ENCODE measurements at places on chromosomes 5 and 9.
A peak's percentile ranks its signal among the peaks of the same experiment; 100 is the strongest.

GRCh38 chr9:75455444-75455921 is 367.2 kb downstream of the OSTF1 start:
- no peak for DNase-seq

DNA sequence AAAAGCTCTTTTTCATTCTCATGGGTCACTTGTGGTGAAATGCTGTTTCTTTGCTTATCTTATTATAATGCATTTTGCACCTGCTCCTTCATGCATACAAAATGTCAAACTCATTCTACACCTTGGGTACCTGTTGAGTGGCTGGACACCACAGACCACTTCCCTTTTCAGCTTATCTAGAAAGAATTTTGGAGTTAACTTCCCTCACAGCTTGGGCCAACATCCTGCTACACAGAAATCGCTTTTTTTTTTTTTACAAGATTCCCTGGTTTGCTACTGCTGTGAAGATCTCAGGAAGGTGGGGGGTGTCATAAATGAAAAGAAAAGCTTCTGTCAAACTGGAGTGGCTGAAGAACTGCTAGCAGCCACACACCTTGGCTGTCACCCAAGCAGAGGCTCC is 2.6 kb downstream of the REXO4 start:
- DNase-seq = no peak

DNA sequence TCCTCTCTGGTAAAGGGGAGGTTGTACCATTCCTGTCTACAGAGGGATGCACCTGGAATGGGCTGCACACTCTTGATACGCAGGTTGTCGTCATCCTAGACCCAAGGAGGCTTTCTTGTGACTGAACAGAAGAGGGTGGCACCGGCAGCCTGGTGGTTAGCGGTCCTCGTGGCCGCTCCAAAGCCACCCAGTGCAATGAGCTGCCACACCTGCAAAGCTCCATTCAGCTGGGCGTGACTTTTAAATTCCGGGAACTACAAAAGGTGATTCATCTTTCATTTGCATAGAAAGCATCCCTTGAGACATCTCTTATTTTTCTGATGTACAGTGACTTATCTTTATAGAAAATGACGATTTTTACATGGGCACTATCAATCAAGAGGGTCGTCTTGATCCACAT is 286.1 kb upstream of the IRX1 start:
- no peak for DNase-seq

DNA sequence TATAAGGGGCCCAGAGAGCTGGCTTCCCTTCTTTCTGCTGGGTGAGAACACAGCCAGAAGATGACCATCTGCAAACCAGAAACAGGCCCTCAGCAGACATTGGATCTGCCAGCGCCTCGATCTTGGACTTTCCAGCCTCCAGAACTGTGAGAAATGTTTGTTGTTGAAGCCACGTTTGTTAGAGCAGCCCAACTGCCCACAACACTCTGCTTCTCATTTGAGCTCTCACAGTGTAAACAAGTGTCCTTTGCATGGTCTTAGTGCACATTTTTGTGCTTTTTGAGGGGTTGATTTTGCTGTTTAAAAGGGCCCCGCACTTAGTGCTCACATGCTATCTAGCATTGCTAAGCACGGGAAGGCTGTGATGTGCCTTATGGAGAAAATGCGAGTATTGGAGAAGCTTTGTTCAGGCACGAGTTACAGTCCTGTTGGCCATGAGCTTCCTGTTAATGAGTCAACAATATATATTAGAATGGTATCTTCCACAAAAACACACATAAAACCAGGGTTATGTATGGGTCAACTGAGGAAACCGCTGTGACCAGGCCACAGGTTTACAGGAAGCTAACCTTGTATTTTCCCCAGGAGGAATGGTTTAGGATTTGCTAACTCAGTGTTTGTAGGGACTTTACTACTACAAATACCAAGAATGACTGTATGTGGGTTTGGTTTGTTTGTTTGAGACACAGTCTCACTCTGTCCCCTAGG is 11.9 kb downstream of the CMBL start:
- DNase-seq = no peak

DNA sequence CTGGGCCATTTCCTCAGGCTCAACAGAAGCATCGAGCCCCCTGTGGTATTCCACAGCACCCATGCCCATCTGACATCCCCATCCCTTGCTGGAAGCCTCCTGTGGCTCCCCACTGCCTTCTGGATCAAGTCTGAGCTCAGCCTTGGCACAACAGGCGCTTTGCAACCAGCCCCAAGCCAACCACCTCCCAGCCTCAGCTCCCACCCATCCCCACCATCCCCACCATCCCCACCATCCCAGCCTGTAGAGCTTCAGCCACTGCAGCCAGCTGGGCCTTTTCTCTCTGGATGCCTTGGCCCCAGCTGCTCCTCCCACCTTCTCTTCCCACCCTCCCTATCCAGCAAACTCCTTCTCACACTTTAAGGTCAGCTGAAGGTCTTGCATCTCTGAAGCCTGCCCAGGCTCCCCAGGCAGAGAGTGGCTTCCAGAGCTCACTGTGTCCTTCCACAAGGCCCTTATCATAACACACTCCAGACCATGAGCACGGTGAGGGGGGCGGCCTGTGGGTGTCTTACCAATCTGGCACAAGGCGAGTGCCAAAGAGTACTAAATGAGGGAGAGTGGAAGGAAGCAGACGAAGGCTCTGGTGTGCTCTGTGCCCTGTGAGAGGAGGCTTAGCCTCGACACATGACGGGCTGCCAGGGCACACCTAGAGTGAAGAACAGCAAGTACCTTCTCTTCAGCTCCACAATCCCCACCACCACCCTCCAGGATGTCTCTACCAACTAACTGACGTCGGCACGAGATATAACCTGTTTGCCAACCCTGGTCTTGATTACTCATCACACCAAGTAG is 6.5 kb downstream of the HIGD2A start:
- DNase-seq = peak; percentile 61

- DNase-seq = no peak
Measured at GRCh38 chr5:57754616-57755015, 272.0 kb upstream of the ACTBL2 start.

GRCh38 chr9:89311346-89312221 is 589 bp downstream of the CKS2 start:
- DNase-seq = peak; percentile 38

DNA sequence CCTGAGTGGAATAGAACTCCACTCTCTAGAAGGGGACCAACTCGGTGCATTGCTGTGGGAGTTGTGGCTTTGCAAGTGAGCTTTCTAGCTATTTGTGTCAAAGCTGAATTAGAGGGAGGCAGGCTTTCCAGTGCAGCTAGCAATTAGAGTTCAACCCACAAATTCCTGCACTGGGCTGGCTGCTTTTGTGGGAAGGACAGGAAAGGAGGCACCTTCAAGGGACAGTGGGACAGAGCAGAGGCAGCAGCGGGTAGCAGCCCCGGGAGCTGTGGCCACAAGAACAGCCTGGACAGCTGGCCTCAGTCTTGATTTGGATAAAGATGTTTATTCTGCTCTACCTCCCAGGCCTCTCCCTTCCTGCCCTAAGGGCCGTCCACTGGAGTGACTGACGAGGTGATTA is 83.7 kb upstream of the SLIT3 start:
- no peak for DNase-seq

- DNase-seq = no peak
Measured at GRCh38 chr9:128431207-128431606, 10.6 kb downstream of the CERCAM start.

DNA sequence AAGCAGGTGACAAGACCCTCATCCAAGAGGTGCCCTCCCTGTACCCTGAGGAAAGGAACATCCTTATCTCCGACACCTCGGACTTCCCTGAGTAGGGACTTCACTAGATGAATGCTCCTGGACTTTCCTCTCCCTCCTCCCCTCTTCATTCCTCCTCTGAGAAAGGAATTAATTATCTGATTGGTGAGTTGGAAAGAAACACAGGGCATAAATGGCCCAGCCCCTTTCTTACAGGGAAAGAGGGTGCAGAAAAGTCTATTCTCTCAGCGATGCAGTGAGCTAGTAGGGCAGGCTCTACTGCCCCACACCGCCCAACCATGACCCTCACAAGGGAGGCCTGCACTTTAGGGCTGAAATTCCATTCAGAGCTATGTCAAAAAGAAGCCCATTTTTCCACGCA is 87.5 kb downstream of the TTC39B start:
- no peak for DNase-seq

GRCh38 chr9:99118782-99119466 is 14.0 kb downstream of the TGFBR1 start:
- no peak for DNase-seq

DNA sequence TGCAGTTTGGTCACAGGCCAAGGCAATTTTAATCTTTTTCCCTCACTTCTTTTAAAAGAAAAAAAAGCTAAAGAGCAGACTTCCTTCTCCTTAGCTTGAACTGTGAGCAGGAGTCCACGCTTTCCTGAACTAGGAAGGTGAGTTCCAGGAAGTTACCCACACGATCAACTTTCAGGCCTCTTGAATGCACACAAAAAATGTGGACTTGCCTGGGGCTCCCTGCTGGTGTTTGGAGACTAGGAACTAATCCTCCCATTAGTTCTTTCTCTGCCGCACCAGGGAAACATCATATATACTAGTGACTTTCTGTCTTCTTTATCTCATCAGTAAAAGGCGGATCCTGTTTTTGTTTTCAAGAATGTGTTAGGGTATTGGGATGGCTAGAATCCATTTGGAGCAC is 240.0 kb downstream of the GOLPH3 start:
- no peak for DNase-seq

DNA sequence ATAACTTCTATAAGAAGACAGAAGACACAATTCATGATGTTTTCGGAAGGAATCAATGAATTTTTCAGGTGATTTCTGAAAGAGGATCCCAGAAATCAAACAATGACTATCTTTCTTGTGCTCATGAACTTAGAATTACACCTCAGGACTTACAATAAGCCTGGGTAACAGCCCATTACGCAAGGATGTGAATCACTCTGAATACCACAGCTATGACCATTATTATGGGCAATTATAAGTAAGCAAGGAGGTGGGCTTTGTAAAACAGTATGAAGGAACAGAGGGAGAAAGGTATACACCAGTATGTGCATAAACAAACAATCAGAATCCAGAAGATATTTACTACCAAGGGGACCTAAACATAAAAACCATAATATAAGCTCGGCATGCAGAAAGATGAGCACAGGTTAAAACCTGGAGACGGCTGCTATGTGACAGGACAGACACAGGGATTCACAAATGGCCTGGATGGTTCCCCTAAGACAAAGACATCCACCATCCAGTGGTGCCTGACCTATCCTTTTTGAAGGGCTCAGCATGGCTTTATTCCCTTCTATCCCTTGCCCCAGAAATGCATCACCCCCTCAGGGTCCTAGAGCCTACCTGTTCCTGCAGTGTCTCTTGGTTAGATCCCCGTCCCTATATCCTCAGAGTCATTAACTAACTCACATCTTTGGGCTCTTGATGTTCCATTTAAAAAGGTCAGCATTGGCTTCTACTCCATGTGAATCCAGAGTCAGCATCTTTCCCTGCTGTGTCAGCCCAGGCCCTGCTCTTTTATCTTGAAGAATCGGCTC is 21.8 kb upstream of the PPP2CA start:
- DNase-seq = no peak

DNA sequence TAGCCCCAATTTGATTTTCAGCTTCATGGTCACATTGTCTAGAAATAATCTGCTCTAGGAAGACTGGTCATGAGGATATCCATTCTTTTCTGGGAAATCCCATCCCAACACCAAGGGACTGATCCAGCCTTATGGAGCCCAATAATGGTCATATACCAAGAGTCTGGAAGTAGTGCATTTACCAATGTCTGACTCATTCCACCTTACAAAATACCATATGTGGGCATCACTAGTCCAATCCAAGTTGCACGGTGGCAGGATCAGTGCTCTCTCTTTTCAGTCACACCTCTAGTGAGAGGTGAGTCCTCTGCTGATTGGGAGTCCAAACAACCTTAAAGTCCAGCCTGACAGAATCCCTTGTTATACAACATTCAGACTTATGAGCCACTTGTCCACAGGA is 73.7 kb downstream of the FEM1C start:
- DNase-seq = no peak

DNA sequence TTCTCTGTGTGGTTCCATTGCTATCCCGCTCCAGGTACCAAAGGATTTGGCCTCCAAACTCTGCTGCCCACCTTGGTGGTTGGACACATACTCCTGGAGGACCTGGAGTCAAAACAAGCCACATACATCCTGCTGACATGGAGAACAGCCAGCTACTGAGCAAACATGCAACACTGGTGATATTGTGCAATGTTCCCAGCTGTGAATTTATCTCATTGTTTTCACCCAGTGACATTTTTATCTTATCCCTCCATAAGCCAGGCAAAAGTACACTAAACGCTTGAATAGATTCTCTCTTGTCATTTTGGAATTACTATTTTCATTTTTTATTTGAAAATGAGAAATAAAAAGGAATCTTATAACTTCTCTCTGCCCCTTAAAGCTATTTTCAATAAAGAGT is 11.1 kb upstream of the CTSL start:
- DNase-seq = no peak

GRCh38 chr9:35711501-35712428 is 20.2 kb downstream of the TLN1 start:
- no peak for DNase-seq

- peak; percentile 69 for DNase-seq
Measured at GRCh38 chr5:143355710-143356109, 47.8 kb downstream of the NR3C1 start.

GRCh38 chr5:19018822-19019221 is 969.2 kb downstream of the CDH18 start:
- no peak for DNase-seq

DNA sequence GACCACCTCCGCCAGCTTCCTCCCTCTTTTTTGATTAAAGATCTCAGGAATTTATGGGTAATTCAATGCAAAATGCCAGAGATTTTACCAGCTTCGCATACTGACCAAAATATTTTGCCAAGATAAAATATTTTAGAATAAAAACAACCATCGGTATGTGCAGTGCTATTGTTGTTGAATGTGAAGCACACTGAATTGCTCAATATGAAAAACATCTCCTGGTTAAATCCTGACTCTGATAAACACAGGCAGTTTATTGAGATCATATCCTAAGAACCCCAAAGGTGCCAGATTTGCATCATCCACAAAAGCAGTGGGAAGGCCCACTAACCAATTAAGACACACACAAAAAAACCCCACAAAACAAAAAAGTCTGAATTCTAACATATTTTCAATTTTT is 202.4 kb downstream of the GLIS3 start:
- DNase-seq = no peak

DNA sequence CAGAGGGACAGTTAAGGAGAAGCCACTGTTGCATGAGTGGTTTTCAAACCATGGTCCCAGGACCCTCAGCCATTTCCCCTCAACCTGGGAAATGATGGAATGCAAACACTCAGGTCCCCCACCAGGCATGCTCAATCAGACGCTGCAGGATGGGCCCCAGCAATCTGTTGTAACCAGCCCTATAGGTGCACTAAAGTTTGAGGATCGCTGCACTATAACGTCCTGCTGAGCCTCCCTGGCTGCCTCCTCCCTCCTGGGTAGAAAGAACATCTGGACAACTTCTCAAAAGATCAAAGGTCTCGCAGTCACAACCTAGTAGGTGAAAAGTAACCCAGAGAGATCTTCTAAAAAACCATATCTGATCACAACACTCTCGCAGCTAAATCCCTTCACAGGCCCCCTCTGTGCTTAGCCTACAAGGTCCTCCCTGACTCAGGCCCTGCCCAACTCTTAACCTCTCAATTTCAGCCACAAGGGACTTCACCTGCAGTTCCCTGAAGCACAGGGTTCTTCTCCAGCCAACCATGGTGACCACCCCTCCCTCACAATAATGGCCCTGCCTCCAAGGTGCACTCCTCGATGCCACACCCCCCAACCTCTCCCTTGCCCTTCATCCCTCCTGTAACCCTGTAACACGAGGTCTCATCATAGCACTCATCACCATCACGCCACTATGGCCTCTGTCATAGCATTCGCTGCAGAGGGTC is 3.5 kb downstream of the SHB start:
- DNase-seq = no peak

Data from left cardiac atrium (tissue), 4 donors.